DMS79 (cell line): ENCODE measurements at places on chromosomes 12 and 14.

- DNase-seq: no peak
Observed at GRCh38 chr14:30648471-30648870, 26.4 kb downstream of the SCFD1 start.

DNA sequence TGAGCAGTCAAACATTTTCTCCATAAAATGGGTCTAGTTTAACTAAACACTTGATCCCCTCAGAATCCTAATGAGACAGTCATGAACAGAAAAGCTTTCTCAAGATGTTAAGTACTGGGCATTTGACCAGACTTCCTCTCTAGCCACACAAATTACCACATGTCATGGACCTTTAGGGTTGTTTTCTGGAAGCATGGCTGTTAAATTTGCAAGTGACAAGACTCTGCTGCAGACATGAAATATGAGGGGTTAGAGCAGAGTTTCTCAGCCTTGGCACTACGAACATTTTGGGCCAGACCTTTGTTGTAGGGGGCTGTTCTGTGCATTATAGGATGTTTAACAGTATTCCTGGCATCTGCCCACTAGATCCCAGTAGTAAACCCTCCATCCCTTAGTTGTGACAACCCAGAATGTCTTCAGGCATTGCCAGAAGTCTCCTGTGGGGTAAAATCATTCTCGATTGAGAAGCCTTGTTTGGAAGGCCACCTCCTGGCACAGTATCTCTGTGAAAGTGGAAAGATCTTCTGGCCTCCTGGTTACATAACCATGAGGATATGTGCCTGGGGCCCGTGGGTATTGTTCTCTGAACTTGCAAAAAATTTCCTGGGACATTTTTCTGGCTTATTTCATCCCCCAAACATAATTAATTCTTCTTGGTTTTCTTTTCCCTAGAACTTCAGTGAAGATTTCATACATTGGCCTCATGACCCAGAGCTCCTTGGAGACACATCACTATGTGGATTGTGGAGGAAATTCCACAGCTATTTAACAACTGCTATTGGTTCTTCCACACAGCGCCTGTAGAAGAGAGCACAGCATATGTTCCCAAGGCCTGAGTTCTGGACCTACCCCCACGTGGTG is 4.3 kb downstream of the TMEM106C start:
- no peak for DNase-seq

DNA sequence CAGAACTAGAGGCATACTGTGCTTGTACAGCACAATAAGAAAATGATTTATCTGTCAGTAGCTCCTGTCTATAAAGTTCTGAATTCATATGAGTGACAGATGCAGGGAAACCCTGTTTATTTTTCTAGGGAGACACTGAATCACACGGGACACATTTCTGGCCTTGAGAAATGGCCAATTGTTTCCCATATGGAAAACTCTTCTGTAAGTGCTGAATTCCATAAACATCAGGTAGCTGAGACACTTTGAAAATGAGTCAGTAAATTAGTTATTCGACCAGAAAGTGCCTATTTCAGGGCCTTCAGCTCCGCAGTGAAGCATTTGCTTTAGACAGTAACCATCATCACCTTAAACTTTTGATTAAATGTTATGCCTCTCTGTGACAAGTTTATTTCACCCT is 184.4 kb downstream of the TMEM132D start:
- DNase-seq: no peak

- no peak for DNase-seq
Observed at GRCh38 chr12:107328442-107329133, 235.2 kb upstream of the CRY1 start.

DNA sequence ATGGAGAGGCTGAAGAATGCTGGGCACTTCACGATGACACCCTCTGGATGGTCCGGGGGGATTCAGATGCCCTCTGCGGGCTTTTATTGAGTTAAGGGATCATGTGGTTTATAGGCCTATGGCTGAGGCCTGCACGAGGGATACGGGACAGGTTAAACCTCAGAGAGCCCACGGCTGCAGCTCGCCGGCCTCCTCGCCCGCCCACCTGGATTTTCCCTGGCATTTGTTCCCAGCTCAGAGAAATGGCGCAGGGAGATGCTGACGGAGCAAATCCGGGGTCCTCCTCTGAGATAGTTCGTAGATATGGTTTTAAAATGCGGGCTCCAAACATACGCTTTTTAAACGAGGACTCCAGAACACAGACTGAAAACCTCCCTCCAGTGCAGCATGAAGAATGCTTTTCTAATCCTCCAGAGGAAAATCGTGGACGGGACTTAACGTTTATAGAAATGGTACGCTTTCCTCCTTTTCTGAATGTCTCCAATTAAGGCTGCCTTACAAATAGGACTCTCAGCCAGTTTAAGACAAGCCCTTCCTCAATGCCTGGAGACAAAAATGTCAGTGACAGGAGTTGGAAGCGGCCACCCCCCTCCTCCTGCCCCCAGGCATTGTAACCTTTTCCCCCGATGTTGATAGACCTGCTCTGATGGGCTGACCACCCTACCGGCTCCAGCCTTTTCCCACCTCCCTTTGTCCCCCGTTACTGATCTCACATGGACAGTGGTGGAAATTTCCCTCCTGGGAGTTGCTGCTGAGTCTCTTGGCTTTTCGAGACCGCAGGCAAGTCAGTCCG is 16.6 kb downstream of the CCND2 start:
- DNase-seq: no peak

DNA sequence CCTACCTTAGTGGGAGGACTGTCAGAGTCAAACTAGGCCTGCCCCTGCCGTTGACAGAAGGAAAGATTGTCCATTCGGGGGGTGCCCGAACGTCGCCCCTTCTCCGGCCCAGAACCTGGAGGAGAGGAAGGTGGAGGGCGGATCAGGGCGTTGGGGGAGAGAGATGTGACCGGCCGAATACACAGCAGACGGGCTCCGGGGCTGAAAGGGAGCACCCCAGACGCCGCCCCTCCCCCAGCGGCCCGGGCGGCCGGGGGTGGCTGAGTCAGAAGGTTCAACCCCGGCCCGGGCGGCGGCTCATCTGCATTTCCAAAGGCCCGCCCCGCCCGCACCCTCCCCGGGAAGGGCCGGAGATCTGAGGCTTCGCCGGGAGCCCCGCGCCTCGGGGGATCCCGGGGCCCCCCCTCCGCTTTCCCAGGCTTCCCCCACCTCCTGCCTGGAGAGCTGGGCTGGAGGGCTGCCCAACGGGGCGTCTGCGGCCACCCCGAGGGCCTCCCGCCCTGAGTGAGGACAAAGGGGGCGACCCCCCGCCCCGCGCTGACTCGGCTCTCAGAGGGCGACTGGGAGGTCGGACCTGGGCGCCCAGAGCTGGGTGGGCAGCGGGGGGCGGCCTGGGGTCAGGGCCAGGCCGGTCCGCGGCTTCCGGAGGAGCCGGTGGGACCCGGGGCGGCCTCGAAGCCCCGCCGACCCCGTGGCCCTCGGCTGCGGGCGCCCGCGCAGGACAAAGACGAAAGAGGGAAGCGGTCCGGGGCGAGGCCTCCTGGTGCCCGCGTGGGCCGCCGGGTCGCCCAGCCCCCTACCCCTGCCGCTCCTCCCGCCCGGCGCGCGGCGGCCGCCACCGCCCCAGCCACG is 3.7 kb upstream of the SETD1B start:
- DNase-seq: peak; percentile 77

- DNase-seq: no peak
Observed at GRCh38 chr12:107560165-107560898, 125.3 kb upstream of the PWP1 start.

DNA sequence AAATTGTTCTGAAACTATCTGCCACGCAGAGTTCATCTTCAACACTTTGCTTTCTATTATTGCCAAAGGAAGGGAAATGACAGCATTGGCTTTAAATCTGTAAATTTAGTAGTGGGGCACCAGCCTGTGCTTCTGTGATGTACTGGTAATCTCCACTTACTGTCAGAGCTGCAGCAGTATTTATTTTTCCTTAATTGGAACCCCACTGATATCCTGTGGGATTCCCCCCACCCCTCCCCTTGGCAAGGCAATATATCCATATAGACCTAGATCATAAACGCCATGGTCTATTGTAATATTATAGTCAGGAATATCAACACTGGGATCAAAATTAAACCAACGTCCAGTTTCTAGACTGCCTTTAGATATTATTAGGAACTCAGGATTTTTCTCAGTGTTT is 96.7 kb downstream of the RMST start:
- no peak for DNase-seq

- DNase-seq: no peak
Observed at GRCh38 chr14:56715938-56716337, 94.3 kb downstream of the OTX2 start.

DNA sequence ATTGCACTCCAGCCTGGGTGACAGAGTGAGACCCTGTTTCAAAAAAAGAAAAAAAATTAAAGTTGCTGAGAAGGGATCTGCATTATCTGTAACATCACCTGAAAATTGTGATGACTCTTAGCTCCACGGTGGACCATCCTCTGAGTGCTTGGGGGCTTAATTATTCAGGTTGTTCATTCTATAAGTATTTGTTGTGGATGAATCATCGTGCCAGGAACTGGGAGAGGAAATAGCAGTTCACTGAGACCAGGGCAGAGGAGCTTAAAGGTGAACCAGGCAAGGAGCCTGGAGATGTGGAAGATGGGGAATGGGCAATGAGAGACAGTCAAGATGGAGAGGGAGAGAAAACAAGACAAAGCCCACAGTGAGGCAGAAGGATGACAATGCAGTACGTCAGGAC is 25.5 kb upstream of the GSC start:
- DNase-seq: no peak

DNA sequence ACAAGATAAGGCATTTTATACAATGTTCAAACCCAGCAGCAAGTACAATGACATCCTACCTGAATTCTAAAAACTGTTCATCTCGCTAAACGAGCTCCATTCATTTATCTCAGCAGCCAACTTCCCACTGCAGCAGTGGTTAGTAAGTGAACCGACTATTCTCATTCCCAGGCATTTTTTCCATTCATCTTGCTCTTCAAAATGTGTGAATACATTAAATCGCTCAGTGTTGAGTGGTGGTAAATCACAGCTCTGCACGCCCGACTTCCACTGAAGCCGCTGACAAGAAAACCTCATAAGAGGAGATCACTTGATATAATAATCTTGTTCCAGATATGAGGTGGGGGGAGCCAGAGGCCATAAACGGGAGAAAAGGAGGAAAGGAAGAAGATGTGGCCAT is 746.2 kb upstream of the USP15 start:
- DNase-seq: no peak

- DNase-seq: no peak
Observed at GRCh38 chr14:68391311-68392014, 401.4 kb downstream of the ZFP36L1 start.

GRCh38 chr12:49503674-49504180 is 35.1 kb upstream of the KCNH3 start:
- DNase-seq: peak; percentile 91

- DNase-seq: no peak
Observed at GRCh38 chr12:76636121-76636692, 76.6 kb upstream of the OSBPL8 start.

- DNase-seq: no peak
Observed at GRCh38 chr14:65803885-65804284, 391.4 kb downstream of the FUT8 start.

- peak; percentile 40 for DNase-seq
Observed at GRCh38 chr12:106112145-106112821, 26.5 kb downstream of the NUAK1 start.

DNA sequence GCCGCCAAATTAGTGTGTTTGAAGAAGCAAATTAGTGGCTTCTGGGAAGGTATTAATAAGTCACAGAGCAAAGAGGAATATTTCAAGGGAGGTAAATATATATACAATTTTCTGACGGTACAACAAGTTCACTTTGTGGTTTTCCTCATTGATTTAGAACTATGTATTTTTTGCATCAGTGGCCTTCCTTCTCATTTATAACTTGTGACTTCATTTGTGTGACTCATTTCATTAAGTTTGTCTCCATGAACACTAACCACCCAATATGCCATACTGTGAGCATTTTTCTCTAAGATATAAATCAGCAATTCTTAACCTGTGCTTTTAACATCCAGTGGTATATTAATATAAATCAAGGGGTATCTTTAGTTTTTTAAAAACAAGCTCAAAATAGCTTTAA is 29.3 kb upstream of the ARHGAP5 start:
- DNase-seq: no peak

- DNase-seq: no peak
Observed at GRCh38 chr12:81231574-81232368, 153.9 kb downstream of the ACSS3 start.

DNA sequence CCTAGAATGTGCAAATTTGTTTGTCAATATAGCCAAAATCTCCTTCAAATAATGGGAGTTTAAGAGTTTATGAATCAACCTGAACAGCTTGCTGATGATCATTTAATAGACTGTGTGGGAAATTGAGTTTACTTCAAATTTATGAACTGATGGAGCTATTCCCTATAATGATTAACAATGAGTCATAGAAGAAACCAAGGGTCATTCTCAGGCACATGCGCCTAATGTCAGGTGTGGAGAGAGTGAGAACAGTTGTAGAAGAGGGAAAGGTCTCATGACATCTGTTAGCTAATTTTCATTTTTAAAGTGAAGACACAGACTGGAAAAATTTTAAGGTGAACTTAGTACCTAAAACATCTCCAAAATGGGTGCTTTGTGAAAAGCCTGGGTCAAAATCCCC is 191.8 kb downstream of the BMP4 start:
- no peak for DNase-seq

DNA sequence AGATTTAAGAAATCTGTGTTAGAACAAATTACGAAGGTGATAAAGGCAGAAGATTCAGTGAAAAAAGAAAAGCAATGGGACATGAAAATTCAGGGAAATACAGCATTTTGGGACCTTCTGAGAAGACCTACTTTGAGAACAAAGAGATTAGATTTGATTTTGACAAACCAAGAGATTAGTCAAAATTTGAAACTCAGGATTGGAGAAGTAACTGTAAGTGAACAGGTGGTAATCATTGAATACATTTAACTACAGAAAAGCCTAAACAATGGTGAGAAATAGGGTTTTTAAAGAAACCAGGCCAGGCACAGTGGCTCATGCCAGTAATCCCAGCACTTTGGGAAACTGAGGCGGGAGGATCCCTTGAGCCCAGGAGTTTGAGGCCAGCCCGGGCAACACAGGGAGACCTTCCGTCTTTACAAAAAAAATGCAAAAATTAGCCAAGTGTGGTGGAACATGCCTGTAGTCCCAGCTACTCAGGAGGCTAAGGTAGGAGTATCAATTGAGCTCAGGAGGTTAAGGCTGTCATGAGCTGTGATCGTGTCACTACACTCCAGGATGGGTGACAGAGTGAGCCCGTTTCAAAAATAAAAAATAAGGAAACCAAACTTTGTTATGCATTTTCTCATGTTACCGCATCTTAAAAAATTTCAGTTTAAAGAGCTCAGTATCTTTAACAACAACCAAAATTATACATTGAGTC is 8.9 kb upstream of the SAV1 start:
- no peak for DNase-seq

- DNase-seq: no peak
Observed at GRCh38 chr14:88955455-88955854, 131.0 kb downstream of the TTC8 start.

- no peak for DNase-seq
Observed at GRCh38 chr12:124282287-124282686, 12.6 kb upstream of the RFLNA start.

DNA sequence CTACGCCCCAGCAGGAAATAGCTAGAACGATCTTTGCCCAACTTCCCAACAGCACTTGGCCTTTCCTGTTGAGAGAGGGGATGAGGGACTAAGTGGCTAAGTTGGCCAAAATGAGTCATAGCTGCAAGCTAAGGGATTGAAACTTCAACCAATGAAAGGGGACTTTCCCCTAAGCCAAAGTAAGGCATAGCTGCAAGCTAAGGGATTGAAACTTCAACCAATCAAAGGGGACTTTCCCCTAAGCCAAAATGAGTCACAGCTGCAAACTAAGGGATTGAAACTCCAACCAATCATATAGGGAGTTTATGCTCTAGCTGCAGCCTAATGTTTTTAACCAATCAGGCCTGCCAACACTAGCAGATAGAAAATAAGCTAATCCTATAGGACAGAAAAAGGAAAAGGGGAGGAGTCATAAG is 100.5 kb upstream of the SSTR1 start:
- no peak for DNase-seq
